ENCODE measurements at places on chromosomes 5 and 9. TPM values are rescaled to one million over a fixed set of nuclear protein-coding genes. Genes with fewer than 3 reads are reported as not detected.

The IFNK gene
- total RNA-seq = not detected

The PCDHGB5 gene
- 25.0 TPM for total RNA-seq

The PCA3 gene
- not detected for total RNA-seq

The RNF20 gene
- 20.9 TPM for total RNA-seq

The PHF24 gene
- total RNA-seq = not detected

The PPP1R26 gene
- 11.7 TPM for total RNA-seq

The COMMD10 gene
- total RNA-seq = 26.4 TPM

The ARHGEF39 gene
- total RNA-seq = 0.97 TPM

The NEUROG1 gene
- not detected for total RNA-seq

The WNT8A gene
- total RNA-seq = not detected

The HAPLN1 gene
- 0.43 TPM for total RNA-seq

The B4GALT7 gene
- 30.7 TPM for total RNA-seq

The SNX24 gene
- 29.8 TPM for total RNA-seq

The BOD1 gene
- 66.0 TPM for total RNA-seq

The PCDHA10 gene
- under 0.01 TPM for total RNA-seq

The FGD3 gene
- under 0.01 TPM for total RNA-seq

The LURAP1L gene
- total RNA-seq = 49.0 TPM
